ENCODE measurements at places on chromosomes 3 and 15. TPM values are rescaled to one million over a fixed set of nuclear protein-coding genes. Genes with fewer than 3 reads are reported as not detected.

CA12 gene
- total RNA-seq, result 33.7 TPM

TRIM71 gene
- total RNA-seq, result not detected

GOLGA8K gene
- not detected for total RNA-seq

TOMM70 gene
- 35.1 TPM for total RNA-seq

VPS18 gene
- 32.3 TPM for total RNA-seq

CFAP161 gene
- total RNA-seq, result not detected

GATM gene
- 0.28 TPM for total RNA-seq

CDC25A gene
- 10.6 TPM for total RNA-seq

IL17RE gene
- 1.1 TPM for total RNA-seq

All from IMR-90 (cell line).